Calu3 (cell line): ENCODE measurements at places on chromosomes 1 and 21. TPM values are rescaled to one million over a fixed set of nuclear protein-coding genes. Genes with fewer than 3 reads are reported as not detected.

- no peaks in the 10 kb centered on the region for H3K4me1 ChIP-seq
- no peak overlapping the region for H3K27ac ChIP-seq
- no peak for DNase-seq
- H3K36me3 ChIP-seq, result no peaks in the 10 kb centered on the region
- peaks cover 67% of the 10 kb centered on the region for H3K27me3 ChIP-seq
These were observed 23.7 kb upstream of the CSF3R start for GRCh38 chr1:36506276-36506920.

DNA sequence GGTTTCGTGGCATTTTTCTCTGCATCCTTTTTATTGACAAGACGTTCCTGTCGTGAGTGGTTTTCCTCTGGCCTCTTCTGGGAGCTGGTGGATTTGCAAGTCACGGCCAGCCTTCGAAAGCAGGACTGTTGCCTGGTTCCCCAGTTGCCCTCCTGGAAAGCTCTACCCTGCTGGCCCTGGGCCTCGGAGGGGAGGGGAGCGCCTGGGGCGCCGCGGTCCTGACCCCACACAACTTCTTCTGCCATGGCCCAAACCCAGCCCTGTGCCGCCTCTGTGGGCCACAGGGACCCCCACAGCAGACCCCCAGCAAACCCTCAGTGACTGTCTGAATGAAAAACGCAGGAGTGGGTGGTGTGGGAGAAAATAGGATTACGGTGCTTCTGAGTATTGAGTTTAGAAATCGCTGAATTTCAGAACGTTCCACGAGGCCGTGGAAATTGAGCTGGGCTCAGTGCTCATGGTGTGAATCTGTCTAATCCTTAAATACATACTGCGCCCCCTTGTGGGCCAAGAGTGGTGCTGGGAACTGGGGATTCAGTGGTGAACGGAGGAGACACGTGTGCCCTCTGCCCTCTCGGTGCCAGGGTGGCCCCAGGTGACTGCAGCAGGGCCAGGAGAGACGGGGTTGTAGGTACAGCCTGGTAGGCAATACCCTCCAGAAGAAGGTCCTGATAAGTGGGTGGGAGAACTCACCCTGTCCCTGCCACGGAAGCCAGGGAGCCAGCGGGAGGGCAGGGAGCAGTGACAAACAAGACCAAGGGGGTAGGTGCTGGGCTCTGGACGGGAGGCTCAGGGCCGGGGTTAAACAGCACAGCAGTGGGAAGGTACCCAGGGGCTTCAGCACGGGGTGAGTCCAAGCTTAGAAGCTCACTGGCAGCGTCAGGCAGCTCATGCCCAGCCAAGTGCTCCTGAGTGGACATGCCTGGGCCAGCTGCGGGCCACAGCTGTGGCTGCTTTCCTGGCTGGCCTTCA is 101.2 kb upstream of the COL6A1 start:
- no peaks in the 10 kb centered on the region for H3K36me3 ChIP-seq
- no peak overlapping the region for H3K27ac ChIP-seq
- H3K4me3 ChIP-seq, result no peak overlapping the region
- H3K4me1 ChIP-seq, result no peaks in the 10 kb centered on the region
- peak; percentile 62 for DNase-seq

GRCh38 chr1:41365772-41366454 is 4.7 kb downstream of the FOXO6 start:
- no peak for DNase-seq
- H3K4me1 ChIP-seq, result peaks cover 9% of the 10 kb centered on the region
- peak overlapping the region; percentile 65 for H3K4me3 ChIP-seq
- peaks cover 45% of the 10 kb centered on the region for H3K27me3 ChIP-seq
- no peaks in the 10 kb centered on the region for H3K36me3 ChIP-seq

DNA sequence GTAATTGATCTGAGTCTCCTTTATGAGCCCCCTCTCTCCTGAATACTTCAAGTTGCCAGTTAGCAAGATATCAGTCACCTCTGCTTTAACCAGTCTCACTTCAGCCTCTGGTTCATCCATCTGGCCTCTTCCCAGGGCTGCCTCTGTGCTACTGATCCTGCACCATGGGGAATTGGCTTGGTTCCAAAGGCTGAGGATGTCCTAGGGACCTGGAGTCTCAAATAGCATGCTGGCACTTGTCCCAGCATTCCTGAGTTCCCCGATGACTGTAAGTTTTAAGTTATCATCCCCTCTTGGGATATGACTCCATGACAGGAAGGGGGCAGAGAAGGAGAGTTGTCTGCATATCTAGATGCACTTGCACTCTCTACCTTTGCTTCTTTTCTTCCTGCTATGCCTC is 252.0 kb downstream of the PTBP2 start:
- no peak overlapping the region for H3K27ac ChIP-seq
- DNase-seq, result peak; percentile 29
- H3K4me3 ChIP-seq, result no peak overlapping the region
- peaks cover 13% of the 10 kb centered on the region for H3K4me1 ChIP-seq

- DNase-seq, result no peak
- no peak overlapping the region for H3K27ac ChIP-seq
- peaks cover 43% of the 10 kb centered on the region for H3K27me3 ChIP-seq
- H3K4me1 ChIP-seq, result peaks cover 11% of the 10 kb centered on the region
- no peak overlapping the region for H3K4me3 ChIP-seq
- peaks cover 9% of the 10 kb centered on the region for H3K36me3 ChIP-seq
These were observed 25.2 kb downstream of the EVA1C start for GRCh38 chr21:32437729-32438128.

GRCh38 chr1:171204296-171204695 is 19.2 kb downstream of the FMO2 start:
- no peak overlapping the region for H3K27ac ChIP-seq
- no peaks in the 10 kb centered on the region for H3K4me1 ChIP-seq
- no peak overlapping the region for H3K4me3 ChIP-seq
- H3K27me3 ChIP-seq, result peaks cover 51% of the 10 kb centered on the region
- DNase-seq, result no peak

- peaks cover 13% of the 10 kb centered on the region for H3K4me1 ChIP-seq
- H3K27ac ChIP-seq, result no peak overlapping the region
- no peaks in the 10 kb centered on the region for H3K36me3 ChIP-seq
- no peak overlapping the region for H3K4me3 ChIP-seq
These were observed 20.8 kb downstream of the ZBTB8B start for GRCh38 chr1:32485554-32486255.

GRCh38 chr1:164756741-164757140 is 197.8 kb downstream of the PBX1 start:
- no peak overlapping the region for H3K27ac ChIP-seq
- H3K36me3 ChIP-seq, result no peaks in the 10 kb centered on the region
- H3K27me3 ChIP-seq, result no peaks in the 10 kb centered on the region
- H3K4me3 ChIP-seq, result no peak overlapping the region
- peaks cover 8% of the 10 kb centered on the region for H3K4me1 ChIP-seq

- peak; percentile 58 for DNase-seq
- H3K4me3 ChIP-seq, result peak overlapping the region; percentile 68
- peaks cover 12% of the 10 kb centered on the region for H3K36me3 ChIP-seq
- H3K4me1 ChIP-seq, result peaks cover 18% of the 10 kb centered on the region
- no peak overlapping the region for H3K27ac ChIP-seq
- no peaks in the 10 kb centered on the region for H3K27me3 ChIP-seq
These were observed 21.0 kb upstream of the CBR3 start for GRCh38 chr21:36113647-36114428.

GRCh38 chr1:57061369-57061768 is 95.6 kb upstream of the C8B start:
- no peaks in the 10 kb centered on the region for H3K4me1 ChIP-seq
- peak; percentile 1 for DNase-seq
- no peaks in the 10 kb centered on the region for H3K36me3 ChIP-seq
- H3K27me3 ChIP-seq, result no peaks in the 10 kb centered on the region
- H3K27ac ChIP-seq, result no peak overlapping the region

DNA sequence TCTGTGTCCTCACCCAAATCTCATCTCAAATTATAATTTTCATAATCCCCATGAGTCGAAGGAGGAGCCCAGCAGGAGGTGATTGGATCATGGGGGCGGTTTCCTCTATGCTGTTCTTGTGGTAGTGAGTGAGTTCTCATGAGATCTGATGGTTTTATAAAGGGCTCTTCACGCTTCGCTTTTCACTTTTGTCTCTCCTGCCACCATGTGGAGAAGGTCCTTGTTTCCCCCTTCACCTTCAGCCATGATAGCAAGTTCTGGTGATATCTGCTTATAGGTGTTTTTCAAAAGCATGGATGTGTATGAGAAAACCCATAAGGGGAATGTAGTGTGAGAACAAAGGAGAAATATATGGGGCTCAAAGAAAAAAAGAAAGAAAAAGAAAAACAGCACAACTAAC is 405.9 kb upstream of the RGS18 start:
- DNase-seq, result no peak
- H3K27me3 ChIP-seq, result no peaks in the 10 kb centered on the region
- no peak overlapping the region for H3K4me3 ChIP-seq
- no peaks in the 10 kb centered on the region for H3K4me1 ChIP-seq

- peak; percentile 16 for DNase-seq
- H3K27me3 ChIP-seq, result no peaks in the 10 kb centered on the region
- no peak overlapping the region for H3K27ac ChIP-seq
- no peak overlapping the region for H3K4me3 ChIP-seq
These were observed 717.9 kb upstream of the CXADR start for GRCh38 chr21:16794950-16795349.

DNA sequence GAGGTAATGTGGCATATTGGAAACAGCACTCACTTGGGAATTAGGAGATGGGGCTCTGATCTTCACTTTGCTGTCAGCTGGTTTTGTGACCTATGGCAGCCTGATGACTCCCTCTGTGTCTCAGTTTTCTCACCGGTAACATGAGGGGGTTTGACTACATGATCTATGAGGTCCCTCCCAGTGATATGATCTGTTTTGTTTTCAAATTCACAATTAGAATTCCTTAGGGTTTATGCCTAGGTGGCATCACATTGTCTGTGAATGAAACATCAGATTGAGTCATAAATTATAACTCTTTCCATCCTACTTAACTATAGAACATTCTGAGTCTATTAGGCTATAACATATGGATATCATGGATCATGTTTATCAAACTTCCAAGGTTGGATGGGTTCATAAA is 386.6 kb downstream of the PTBP2 start:
- DNase-seq, result no peak
- no peaks in the 10 kb centered on the region for H3K27me3 ChIP-seq
- H3K4me1 ChIP-seq, result no peaks in the 10 kb centered on the region
- H3K27ac ChIP-seq, result no peak overlapping the region
- no peaks in the 10 kb centered on the region for H3K36me3 ChIP-seq
- no peak overlapping the region for H3K4me3 ChIP-seq

GRCh38 chr1:219805191-219805590 is 123.2 kb downstream of the SLC30A10 start:
- H3K36me3 ChIP-seq, result no peaks in the 10 kb centered on the region
- H3K4me1 ChIP-seq, result no peaks in the 10 kb centered on the region
- no peak overlapping the region for H3K27ac ChIP-seq
- H3K27me3 ChIP-seq, result peaks cover 26% of the 10 kb centered on the region
- H3K4me3 ChIP-seq, result no peak overlapping the region

The MPZ gene
- 0.37 and 0.47 TPM in 2 replicates for total RNA-seq

The GIPC2 gene
- 2.1 and 2.8 TPM in 2 replicates for total RNA-seq

The DAB1 gene
- total RNA-seq, result not detected in 2 replicates

The CFAP74 gene
- total RNA-seq, result not detected in 2 replicates

The FAM78B gene
- 1.9 and 4.9 TPM in 2 replicates for total RNA-seq
